ENCODE measurements at places on chromosomes 16 and 17.

DNA sequence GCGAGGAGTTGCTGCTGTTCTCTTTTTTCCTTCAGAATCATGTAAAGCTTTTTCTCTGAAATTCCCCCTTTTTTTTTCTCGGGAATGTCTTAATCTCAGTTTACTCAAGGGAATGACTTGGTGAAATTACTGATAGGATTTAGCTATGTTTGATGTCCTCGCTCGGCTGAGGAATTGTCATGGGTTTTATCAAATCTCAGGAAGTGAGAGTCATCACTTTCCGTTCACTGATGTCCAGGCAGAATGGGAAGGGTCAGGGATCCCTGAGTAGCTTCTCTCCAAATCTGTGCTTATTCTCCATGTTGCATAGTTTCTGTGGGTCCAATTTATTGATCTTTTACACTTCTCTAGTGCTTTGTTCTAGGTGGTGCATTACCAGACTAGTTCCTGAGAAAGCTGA is 6.3 kb downstream of the IGSF6 start:
- DNase-seq, result no peak

DNA sequence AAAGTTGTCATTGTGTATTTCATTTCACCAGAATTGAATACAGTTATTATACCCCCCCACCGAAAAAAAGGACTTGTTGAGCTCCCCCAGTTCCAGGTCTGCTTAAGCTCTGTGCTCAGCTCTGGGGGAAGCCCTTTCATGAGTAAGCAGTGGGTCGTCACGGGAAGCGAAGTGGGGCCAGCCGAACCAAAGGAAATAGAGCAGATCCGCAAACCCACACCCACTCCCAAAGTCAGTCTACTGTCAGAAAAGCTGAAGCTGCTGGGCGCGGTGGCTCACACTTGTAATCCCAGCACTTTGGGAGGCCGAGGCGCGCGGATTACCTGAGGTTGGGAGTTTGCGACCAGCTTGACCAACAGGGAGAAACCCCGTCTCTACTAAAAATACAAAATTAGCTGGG is 50.1 kb downstream of the PECAM1 start:
- no peak for DNase-seq

- no peak for DNase-seq
Observed at GRCh38 chr17:35740997-35741931, 9.8 kb downstream of the RASL10B start.

GRCh38 chr16:991345-991744 is 9.8 kb downstream of the SOX8 start:
- no peak for DNase-seq

GRCh38 chr17:41885733-41886132 is 20.5 kb upstream of the KLHL11 start:
- no peak for DNase-seq

DNA sequence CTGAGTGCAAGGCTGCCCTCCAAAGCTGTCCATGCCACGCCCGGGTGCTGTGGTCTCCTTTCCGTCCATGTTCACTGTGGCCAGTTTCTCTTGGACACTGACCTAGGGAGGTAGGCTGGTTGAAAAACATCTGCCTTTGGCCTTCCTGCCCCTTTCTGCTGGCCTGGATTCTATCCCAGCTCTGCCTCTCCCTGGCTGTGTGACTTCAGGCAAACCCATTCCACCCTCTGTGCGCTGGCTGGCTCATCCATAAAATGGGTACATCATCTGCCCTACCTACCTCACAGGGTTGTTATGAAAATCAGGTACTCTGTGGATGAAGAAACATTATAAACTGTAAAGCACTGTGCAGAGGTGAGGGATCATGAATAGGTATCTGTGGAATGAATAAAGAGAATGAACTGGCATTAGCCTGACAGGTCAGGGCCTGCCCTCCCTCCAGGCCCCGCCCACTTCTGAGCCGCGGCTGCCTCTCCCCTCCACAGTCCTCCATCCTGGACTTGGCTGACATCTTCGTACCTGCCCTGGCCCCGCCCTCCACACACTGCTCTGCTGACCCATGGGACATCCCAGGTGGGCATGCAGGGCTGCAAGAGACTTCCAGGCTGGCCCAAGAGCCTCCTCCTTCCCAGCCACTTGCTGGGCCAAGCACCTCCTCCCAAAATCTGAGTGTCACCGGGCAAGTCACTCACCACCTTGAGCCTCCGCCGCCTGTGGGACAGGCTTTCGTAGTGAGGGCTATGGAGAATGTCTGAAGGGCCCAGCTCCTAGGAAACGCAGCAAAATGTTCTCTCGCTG is 7.0 kb upstream of the SPATA20 start:
- no peak for DNase-seq

- peak; percentile 82 for DNase-seq
Observed at GRCh38 chr16:3149630-3150345, 15.0 kb downstream of the ZNF213 start.

- DNase-seq, result peak; percentile 87
Observed at GRCh38 chr17:74671031-74671771, 41.5 kb downstream of the CD300LF start.

GRCh38 chr17:21194226-21194625 is 19.7 kb downstream of the TMEM11 start:
- no peak for DNase-seq

- no peak for DNase-seq
Observed at GRCh38 chr17:79369001-79369400, 241.8 kb downstream of the RBFOX3 start.

DNA sequence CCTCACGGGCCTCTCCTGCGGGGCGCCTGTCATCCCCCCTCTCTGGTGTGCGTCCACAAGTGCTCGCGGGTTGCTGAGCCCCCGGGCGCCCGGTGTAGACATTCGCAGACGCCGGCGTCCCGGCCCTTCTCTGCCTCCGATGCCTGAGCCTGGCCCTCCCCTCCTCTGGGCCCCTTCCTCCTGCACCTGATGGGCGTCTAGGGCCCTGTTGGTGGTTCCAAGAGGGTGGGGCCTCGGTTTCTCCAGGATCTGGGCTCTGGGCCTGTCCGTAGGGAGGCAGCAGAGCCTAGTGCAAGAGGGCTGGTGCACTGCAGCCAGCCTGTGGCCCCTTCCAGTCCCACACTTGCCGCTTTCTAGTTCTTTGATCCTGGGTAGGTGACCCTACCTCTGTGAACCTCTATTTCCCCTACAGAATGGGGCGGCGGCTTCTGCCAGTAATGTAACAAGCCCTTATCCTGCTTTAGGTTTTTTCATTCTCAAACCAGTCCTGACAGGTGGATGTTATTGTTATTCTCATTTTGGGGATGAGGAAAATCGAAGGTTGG is 623 bp downstream of the E4F1 start:
- no peak for DNase-seq

DNA sequence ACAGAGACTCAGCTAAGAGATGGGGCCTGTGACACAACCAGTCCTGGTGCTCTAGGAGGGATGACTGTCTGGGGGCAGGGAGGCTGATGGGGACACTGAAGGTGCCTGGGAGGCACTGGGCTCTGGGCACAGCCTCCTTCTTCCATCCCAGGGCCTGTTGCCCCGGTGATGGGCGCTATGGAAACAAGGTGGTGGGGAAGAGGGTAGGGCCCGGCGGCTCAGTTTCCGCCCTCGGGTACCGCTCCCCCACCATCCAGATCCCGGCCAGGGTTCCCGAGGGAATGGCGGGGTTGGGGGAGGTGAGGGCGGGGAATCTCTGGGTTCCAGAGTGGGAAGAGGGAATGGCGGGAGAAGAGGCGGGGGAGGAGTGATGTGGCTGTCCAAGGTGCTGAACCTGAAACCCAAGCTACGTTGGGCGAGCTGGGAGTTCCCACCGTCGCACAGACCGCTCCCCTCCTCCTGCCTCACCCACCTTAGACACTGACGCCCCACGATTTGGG is 981 bp downstream of the KCNH4 start:
- DNase-seq, result no peak

DNA sequence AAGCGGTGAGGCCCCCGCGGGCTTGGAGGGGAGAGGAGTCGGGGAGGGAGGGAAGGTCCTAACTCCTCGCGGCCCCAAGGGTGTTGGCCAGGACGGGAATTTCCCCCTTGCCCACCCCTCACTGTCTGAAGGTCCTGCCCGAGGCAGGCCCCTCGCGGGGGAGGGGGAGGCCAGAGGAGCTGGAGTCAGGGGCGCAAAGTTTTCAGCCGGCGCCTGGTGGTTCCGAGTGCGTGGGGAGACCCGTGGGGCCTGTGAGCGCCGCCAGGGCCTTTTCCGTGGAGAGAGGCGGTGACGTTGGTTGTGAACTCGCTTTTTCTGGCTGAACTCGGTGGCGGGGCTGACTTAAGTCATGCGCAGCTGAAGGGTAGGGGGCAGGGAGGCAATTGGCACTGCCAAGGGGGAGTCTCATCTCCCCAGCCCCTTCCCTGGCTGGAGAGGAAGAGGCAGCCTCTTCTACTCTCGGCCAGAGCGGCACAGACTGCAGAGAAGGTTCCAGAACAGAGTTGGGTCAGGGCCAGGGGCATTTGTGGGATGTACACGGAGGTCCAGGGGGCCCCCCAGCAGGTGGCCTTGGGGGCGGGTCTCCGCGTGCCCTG is 1.5 kb downstream of the CACNA1H start:
- no peak for DNase-seq

DNA sequence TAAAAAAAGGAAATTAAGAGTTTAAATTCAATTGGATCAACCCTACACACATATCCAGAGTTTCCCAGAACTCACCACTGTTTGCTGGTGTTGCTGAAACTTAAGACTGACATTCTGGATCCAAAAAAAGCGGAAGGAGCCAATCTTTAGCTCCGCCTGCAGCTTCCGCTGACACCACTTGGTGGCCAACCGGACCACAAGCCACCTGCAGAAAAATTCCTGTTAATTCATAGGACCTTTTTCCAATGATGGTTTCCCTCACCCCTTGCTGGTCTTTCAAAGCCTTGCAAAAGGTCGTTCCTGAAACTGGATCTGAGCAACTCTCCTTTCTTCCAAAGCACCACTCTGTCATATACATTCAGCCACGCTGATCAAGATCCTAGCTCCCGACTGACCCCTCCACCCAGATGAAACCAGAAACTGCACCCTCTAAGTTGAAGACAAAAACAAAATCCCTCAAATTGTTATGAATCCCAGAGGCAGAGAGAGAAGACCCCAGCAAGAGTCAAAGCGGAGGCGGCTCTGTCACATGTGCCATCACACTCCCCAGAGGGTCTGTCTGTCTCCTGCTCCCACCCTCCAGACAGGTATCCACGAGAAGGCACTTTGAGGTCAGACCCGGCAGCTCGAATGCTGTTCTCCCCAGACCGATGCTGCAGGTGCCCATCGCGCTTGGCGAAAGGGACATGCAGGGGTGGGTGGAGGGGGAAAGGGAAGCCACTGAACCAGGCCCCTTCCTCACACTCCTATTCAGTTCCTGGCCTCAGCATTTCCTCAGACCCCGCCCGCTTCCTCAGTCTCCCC is 773 bp downstream of the BLTP2 start:
- DNase-seq, result no peak

DNA sequence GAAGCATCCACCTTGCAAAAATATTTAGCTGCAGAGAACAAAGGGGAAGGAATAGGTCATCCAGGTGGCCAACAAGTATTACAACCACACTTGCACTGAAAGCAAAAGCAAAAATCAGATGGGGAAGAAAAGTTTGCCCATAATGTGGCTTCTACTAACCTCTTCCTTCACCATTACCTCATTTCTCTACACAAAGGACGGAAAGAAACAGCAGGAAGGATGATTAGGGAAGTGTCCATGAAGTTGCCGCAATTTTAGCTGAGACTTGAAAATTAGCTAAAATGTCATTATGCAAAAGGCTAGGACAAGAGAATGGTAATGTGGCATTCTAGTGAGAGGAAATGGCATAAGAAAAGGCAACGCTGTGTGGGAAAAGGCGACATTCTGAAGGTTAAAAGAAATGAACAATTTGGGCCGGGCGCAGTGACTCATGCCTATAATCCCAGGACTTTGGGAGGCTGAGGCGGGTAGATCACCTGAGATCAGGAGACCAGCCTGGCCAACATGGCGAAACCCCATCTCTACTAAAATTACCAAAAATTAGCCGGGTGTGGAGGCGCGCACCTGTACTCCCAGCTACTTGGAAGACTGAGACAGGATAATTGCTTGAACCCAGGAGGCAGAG is 13.7 kb downstream of the KANSL1 start:
- no peak for DNase-seq

DNA sequence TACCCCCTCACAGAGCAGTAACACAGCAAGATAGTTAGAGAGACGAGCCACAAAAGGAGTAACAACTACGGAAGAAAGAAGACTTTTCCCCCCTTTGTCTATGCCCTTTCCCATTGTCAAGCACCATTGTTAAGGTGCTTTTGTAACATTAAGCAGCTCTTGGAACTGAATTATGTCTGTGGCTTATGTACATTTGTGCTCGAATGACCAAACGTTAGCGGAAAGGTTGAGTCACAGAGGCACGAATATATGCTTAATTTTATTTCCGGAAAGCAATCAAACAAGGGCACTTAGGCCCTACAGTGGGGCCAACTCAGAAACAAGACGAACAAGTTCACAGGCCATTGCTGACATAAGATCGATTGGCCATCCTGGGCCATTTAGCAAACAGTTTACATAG is 109.5 kb downstream of the ANKFN1 start:
- DNase-seq, result no peak

GRCh38 chr17:74536890-74537289 is 5.6 kb upstream of the CD300LB start:
- no peak for DNase-seq

DNA sequence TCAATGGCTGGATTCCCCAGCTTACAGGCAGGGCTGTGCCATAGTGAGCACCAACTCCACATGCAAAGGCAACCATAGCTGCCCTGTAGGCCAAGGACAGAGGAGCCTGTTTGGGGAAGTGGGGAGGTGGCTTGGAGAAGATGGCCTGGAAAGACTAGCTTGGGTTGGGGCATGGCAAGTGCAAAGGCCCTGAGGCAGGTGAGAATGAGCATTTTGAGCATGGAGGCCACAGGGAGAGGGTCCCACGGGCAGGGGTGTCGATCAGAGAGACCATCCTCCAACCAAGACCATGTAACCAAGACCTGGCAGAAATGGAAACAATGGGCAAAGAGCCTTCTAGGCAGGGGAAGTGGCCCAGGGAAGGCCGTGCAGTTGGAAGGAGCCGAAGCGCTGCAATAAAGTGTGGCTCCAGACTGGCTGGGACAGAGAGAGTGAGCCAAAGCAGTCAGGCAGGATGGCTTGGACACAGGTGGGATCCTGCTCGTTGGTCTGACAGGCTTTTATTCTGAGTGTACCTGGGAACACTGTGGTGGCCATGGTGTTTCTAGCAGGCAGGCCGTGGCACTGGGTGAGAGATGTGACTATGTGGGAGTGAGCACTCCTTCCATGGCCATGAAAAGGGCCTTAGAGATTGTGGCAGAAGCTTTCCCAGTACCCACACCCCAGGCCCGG is 24.8 kb upstream of the MPRIP start:
- no peak for DNase-seq
